Stimulated activated CD4-positive, alpha-beta T cell treated with anti-CD3 and anti-CD28 coated beads, Interleukin-15, amount 100 ng/mL, for 1 hour (primary cell): ENCODE measurements at places on chromosomes 4 and X.

DNA sequence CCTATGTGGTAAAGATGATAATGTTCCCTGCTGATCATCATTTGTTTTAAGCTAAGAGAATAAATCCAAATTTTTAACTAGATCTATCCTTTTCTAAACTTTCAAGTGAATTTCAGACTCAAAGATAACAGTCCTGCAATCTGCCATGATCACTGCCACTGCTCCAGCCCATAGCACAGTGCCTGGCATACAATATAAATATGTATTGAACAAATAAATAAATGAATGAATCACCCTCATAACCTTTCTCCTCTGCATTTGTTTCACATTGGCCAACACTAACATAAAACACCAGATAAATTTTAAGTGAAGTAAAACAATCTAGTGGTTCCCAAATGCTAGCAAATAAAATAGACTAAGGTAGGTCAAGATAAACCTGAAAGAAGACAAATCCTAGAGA is 439.0 kb downstream of the GPM6A start:
- DNase-seq: no peak

DNA sequence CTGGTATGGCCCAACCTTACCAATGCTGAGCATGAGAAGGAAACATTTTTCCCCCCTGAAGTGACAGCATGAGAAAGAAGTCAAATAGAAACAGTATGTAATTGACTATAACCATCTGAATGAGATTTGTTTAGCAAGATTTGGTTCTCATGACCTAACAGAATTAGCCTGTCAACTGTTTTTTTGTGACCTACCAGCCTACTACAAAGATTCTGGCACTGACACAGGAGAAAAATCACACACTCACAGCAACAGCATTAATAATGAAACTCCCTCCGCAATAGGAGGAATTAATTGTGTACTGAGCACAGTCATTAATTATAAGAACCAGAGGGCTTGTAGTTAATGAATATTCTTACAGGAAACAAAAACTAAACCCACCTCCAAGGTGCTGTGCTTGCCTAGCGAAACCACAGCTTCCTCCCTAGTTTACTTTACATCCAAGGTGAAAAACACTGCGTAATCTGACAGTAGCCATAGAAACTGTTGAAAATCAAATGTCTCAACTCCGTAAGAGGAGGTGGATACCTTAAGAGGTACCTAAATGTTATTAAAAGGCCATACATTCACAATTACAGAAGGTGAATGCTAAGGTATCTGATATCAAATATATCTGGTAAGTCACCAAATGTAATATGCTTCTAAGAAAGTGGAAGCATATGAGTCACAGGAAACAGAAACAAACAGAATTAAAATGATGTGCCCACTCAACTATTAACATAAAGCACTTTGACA is 34.9 kb downstream of the MMRN1 start:
- no peak for DNase-seq

GRCh38 chr4:59553721-59554091 is 1646.4 kb upstream of the ADGRL3 start:
- no peak for DNase-seq

GRCh38 chrX:39336671-39337311 is 535.5 kb downstream of the MID1IP1 start:
- DNase-seq: no peak

GRCh38 chr4:176277162-176277904 is 8.3 kb upstream of the ASB5 start:
- DNase-seq: no peak

DNA sequence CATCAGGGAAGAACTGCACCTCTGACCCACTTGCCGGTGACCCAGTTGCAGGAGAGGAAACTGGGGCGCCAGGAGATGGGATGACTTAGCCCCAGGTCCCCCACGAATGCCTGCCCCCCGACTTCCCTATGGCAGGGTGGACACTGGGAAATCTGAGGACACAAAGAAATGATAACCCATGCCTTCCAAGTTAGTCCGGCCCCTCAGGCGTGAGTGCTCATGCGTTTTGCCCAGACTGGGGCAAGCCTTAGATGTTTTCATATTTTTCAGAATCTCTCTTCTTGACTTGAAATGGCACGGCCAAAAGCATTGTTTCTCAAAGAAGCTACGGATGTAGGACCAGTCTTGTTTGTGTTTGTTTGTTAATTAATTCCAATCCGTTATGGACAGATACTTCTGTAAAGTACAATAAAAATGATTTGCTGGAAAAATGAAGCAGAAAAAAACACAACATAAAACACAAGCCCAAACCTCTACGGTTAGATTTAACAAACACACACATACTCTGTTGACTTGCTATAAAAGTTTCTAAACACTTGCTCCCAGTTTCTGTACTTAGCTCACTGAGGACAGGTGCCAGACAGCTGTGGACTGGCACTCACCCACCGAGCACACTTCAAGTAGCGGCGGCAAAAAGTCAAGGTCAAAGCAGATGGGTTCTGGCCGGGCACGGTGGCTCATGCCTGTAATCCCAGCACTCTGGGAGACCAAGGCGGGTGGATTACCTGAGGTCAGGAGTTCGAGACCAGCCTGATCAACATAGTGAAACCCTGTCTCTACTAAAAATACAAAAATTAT is 341.5 kb downstream of the BCOR start:
- no peak for DNase-seq

- no peak for DNase-seq
Measured at GRCh38 chr4:3240936-3241522, 7.9 kb upstream of the MSANTD1 start.

DNA sequence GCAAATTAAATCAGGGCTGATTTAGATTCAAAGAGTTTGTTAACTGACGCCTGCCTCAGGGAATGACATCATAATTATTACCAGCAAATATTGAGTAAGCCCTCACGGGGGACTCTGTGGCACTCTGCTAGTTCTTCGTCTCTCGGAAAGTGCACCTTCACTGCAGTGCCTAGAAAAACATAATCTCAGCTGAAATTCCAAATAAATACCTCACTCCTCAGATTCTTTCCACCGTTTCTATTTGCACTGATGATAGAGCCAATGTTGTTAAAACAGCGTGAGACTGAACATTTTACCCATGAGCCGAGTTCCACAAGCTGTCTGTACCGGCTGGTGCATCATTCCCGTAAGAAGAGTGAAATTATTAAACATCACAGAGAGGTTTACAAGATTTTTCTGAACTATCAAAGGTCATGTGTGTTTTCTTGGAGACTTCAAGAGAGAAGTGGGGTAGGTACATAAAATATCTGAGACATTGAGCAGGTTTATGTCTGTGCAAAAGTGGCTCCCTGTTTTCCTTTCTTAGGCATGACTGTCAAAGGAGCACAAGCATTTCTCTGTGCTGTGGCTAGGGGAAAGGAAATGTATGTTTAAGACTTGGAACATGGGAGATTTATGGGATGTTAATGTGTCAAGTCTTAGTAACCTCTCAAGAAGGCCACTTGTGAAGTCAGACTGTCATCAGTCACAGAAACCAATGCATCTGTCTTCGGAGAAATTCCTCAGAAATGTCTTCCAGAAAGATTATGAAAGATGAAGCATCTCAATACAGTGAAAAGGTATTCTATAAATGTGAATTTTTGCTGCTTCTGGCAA is 119.6 kb downstream of the CBLL2 start:
- DNase-seq: no peak

DNA sequence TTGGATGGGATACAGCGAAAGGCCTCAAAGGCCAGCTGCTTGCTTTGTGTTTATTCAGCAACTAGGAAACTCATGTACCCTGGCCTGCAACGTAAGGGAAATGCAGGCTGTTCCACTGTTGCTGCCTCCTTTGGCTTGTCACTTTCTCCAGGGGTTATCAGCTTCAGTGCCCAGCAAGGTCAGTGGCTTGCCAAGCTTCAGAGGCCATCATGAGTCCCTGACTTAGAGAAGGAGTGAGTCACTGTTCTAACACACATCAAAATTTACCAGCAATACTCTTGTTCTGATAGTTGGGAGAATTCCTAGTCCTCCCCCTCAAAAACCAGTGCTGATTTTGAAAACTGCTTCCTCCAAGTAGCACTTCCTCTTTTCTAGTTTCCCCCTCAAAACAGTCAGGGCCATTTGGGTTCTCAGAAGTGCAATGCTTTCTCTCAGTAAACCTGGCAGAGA is 250.8 kb downstream of the ARHGAP24 start:
- no peak for DNase-seq

DNA sequence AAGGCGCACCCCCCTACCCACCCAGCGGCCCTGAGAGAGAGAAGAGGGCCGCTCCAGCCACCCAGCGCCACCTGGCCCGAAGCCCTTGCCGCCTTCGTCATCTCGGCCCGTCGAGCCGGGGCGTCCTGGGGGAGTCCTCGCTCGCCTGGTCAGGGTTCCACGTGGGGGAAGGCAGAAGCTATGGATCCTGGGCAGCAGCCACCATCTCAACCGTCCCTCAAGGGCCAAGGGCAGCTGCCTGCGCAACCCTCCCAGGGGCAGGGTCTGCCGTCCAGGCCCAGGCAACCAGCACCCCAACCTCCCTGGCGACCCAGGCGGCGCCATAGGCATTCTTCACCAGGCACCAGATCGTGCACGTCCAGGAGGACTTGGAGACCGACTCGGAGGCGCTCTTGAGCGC is 51.5 kb upstream of the IL13RA2 start:
- DNase-seq: no peak

GRCh38 chrX:134706138-134706537 is 47.9 kb upstream of the PLAC1 start:
- DNase-seq: no peak

DNA sequence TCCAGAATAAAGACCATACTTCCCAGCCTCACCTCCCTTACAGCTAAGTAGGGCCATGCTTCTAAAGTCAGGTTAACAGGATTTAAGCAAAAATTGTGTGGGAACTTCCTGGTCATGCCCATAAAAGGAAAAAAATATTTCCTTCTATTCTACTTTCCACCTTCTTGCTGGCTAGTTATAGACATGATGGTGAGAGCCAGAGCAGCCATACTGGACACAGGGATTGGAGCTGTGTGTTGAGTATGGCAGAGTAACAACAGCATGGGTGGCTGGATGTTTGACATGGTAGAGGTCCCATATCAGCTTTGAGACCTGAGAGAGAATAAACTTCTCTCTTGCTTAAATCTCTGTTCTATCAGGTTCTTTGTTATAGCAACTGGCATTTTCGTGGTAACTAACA is 15.1 kb upstream of the CBR4 start:
- DNase-seq: no peak
